HEK293T (cell line): ENCODE measurements at places on chromosomes 2 and 18.

DNA sequence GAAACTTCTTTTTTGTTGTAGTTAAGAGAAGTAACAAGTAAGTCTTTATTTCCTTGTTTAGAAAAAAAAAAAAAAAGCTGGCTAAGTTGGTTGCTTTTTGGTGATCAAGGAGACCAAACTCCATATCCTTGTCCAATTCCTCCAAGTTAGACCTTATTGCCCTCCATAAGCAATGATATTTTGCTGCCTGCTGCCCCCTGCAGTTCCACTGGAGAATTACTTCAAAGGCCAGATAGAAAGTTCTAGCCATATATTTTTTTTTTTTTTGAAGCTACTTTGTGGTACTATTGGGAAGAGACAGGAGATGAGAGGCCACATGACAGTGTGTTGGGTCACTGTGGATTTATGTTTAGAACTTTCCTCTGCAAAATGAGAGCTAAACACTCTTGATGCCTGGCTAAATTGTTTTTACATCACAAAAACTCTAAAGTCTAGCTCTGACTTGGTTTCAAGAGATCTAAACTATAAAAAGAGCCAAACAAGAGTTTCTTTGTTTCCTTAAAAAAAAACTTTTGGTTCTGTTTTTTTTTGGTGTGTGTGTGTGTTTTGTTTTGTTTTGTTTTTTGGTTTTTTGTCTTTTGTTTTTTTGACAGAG, 80.7 kb upstream of the RASGRP3 start:
- peak; percentile 27 for DNase-seq

- no peak for DNase-seq
These were observed 35.4 kb downstream of the CACNB4 start for GRCh38 chr2:152063325-152063924.

- no peak for DNase-seq
These were observed 81.2 kb downstream of the MYO5B start for GRCh38 chr18:50113726-50114125.

DNA sequence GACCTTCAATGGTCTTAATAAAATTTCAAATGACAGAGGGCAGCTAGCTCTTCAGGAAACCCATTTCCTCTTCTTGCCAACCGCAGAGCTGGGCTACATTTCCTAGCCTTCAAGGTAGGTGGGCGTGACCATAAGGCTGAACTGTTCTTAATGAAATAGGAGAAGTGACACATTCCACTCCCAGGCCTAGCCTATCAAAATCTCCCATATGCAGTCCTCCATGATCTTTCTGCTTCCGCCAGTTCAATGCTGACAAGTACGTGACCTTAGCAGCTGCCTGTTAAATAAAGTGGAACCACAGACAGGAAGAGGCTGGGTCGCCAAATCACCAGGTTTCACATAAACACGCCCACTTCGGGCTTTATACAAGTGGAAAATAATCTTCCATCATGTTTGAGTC, 13.2 kb downstream of the SERPINE2 start:
- DNase-seq, result no peak

- DNase-seq, result no peak
These were observed 84.1 kb upstream of the RTN4 start for GRCh38 chr2:55134316-55134706.

DNA sequence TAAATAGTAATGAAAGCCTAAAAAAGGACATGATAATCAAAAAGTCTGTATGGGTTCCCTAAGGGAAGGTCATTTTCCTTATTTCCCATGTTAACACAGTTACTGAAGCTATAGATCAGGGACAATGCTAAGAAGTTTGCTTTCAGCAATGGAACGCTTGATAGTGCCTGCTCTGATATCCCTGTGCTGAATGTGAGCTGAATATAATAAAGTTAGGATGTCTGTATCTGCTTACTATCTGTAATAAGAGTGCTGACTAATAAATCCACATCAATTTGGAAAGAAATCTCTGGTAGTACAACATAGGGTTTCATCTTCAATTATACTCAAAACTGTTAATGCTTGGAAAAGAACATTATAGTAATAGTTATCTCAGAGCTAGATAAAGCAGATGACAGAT, 25.8 kb downstream of the TTC21B start:
- no peak for DNase-seq

- no peak for DNase-seq
These were observed 143.4 kb downstream of the EML6 start for GRCh38 chr2:54866868-54867267.

DNA sequence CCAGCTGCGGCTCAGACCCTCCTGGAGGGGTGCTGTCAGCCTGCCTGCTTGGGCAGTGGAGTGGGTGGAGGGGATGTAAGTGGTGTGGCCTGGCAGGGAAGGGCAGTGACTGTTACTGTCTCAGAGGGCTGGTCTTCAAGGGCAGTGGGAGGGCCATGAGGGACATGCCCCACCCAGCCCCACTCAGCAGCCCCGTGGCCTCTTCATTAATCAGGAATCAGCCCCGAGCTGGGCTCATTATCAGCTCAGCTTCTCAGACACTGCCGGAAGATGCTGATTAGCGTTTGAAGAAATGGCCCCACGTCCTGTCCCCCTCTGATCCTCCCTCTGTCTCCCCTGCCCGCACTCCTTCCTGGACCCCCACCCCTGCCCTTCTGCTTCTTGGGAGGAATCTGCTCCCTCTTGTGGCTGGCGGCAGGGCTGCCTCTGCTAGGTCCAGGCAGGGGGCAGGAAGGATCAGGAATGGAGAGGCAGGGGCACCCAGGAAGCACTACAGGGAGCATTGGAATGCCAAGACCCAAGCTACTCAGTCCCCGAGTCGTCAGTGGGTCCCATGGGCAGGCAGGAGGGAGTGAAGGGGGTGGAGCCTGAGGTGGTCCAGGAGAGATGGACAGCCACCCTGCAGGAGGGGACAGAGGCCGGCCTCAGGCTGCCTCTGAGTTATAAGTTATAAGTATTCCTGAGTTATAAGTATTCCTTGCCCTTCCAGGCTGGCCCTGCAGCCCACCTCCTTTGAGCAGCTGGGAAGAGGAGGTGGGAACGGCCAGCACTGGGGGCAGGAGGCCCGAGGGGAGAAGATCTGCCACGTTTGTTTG, 7.0 kb downstream of the ASIC4 start:
- DNase-seq, result peak; percentile 79

GRCh38 chr2:15918761-15919356, 21.5 kb upstream of the MYCN start:
- no peak for DNase-seq

- no peak for DNase-seq
These were observed 83.5 kb downstream of the NFATC1 start for GRCh38 chr18:79479116-79479760.

GRCh38 chr2:88329815-88330603, 122.5 kb downstream of the FOXI3 start:
- peak; percentile 50 for DNase-seq
